ENCODE measurements at places on chromosomes 1 and 21. TPM values are rescaled to one million over a fixed set of nuclear protein-coding genes. Genes with fewer than 3 reads are reported as not detected.

DNA sequence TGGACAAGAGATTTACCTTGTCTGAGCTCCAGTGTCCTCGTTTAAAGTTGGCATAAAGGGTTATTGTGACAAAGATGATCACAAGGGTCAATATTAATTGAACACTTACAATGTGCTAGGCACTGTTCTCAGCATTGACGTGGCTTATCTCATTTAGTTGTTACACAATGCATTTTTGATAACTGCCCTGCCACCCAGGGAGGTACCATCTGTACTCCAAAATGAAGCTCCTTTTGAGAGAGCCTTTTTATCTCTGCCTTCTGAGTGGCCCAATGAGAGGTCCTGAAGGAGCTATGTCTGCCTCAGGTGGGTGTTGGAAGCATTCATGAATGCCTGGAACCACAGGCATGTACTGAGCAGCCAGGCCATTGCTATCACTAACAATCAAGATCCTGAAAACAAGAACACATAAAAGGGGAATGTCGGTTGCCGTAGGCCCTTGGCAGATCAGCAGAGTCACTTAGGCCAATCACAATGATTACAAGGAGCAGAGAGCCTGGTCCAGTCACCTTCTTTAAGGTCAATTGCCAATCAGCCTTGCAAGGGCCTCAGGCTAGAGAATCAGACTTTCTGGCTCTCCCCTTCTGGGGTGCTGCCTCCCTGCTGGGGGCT is 78.5 kb downstream of the NMNAT2 start:
- DNase-seq = no peak
- no peak overlapping the region for H3K27ac ChIP-seq
- H3K36me3 ChIP-seq = no peaks in the 10 kb centered on the region
- no peaks in the 10 kb centered on the region for H3K4me1 ChIP-seq

DNA sequence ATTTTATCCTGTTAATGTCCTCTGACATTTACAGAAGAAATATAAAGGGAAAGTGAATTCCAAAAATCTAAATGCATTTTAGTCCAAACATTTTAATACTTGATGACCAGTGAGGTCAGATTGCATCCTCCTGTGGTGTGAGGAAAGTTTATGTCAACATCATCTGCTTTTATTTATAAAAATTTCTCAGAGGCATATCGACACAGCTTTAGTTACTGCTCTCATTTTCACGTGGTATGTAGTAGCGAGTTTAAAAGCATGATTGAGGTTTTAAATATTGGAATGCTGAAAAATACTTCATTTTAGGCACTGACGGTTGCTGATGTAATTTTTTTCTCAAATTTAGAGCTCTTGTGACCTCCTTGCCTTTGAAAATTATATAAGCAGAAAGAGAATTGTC is 234.8 kb downstream of the HMCN1 start:
- no peaks in the 10 kb centered on the region for H3K4me1 ChIP-seq
- no peak for DNase-seq
- no peak overlapping the region for H3K4me3 ChIP-seq
- no peaks in the 10 kb centered on the region for H3K36me3 ChIP-seq
- no peak overlapping the region for H3K27ac ChIP-seq
- no peaks in the 10 kb centered on the region for H3K27me3 ChIP-seq

Gene RUNX3
- total RNA-seq = 127 TPM

Gene KAZN
- total RNA-seq = 0.39 TPM

Gene UQCRHL
- 1.8 TPM for total RNA-seq

Gene SHISA4
- not detected for total RNA-seq

Gene RAP1GAP
- total RNA-seq = 0.07 TPM
